ENCODE measurements at places on chromosomes 16 and 17.

DNA sequence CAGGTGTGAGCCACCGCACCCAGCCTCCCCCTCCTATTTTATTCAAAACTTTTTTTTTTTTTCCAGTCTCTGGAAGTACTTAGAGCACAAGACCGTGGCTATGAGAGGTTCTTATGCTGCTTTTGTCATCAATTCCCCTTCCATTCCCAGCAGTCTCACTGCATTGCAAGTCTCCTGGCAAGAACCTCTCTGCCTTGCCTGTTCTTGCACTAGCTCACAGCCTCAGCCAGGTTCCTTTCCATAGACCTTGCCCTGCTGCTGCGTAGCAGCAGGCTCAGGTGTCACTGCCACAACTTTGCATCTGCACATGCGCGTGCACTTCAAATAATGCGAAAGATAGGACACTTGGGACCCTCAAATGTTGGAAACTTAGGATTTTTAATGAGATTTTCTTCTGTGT is 15.6 kb downstream of the ATP6V0A1 start:
- no peak for DNase-seq

GRCh38 chr17:68179236-68179925 is 68.5 kb upstream of the AMZ2 start:
- peak; percentile 87 for DNase-seq

- DNase-seq: no peak
Measured at GRCh38 chr16:53052519-53053501, at the start of gene CHD9NB. CHD9NB (minus strand) TSS chr16:53052897; CDS start chr16:53044158, 8,739 bp downstream.

DNA sequence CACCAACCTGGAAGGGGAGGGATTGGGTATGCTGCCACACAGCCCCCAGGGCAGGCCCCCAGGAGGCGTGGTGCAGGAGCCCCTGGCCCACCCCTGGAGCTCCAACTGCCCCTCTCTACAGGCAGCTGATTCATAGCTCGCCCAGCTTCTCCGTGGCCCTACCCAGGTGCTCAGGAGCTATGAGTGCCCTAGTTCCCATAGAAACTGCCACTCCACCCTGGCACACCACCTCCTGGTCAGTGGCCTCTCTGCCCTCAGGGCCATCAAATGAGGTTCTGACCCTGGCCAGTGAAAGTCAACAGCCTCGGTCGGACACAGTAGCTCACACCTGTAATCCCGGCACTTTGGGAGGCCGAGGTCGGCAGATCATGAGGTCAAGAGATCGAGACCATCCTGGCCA is 18.0 kb downstream of the CNGB1 start:
- DNase-seq: no peak

Measured in NCI-H446 (cell line).